ENCODE measurements at places on chromosomes 4 and X.

- DNase-seq: no peak
Measured at GRCh38 chrX:107738272-107738671, 37.3 kb downstream of the TSC22D3 start.

DNA sequence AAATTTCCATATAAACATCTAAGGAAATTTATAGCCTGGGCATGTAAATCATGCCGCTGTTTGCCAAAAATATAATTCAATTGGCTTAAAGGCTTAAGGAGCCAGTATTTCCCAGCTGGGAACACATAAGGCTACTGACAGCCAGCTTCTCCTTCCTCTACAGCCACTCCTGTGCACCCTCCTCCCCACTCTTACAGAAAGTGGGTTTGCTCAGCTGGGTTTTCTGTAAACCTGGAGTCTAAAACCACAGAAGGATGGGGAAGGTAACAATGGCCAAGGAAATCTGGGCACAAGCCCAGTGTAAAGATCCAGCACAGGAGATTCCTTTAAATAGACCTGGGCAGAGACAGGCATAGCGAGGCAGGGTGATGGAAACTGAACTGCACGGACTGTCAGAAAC lies 18.5 kb downstream of the ACSL1 start:
- no peak for DNase-seq

DNA sequence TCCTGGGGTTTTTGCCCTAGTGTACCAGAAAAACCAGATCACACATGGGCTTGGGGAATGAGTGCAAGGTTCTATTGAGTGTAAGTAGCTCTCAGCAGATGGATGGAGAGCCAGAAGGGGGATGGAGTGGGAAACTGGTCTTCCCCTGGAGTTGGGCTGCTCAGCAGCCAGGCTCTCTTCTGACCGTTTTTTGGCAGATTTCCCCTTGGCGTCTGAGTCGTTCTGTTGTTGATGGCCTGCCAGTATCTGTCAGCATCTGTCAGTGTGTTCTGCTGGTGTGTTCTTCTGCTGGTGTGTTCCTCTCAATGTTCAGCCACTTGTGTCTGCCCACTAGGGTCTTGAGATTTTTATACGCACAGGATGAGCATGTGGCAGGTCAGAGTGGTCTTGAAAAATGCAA lies 633.9 kb upstream of the CPEB2 start:
- DNase-seq: no peak

DNA sequence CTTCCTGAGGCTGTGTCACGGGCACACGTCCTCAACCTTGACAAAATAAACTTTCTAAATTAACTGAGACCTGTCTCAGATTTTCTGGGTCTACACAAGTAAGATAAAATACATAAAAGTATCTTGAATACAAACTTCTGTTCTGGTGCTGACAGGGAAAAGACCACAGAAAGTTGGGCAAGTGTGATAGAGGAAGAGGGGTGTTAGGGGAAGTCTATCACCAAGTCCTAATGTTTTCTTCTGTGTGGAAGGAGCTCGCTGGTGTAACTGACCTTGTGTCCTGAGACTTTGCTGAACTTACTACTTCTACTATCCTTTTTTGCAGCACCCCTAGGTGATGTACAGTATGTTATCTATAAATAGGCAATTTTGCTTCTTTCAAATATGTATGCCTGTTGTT lies 97.0 kb upstream of the STIM2 start:
- no peak for DNase-seq

DNA sequence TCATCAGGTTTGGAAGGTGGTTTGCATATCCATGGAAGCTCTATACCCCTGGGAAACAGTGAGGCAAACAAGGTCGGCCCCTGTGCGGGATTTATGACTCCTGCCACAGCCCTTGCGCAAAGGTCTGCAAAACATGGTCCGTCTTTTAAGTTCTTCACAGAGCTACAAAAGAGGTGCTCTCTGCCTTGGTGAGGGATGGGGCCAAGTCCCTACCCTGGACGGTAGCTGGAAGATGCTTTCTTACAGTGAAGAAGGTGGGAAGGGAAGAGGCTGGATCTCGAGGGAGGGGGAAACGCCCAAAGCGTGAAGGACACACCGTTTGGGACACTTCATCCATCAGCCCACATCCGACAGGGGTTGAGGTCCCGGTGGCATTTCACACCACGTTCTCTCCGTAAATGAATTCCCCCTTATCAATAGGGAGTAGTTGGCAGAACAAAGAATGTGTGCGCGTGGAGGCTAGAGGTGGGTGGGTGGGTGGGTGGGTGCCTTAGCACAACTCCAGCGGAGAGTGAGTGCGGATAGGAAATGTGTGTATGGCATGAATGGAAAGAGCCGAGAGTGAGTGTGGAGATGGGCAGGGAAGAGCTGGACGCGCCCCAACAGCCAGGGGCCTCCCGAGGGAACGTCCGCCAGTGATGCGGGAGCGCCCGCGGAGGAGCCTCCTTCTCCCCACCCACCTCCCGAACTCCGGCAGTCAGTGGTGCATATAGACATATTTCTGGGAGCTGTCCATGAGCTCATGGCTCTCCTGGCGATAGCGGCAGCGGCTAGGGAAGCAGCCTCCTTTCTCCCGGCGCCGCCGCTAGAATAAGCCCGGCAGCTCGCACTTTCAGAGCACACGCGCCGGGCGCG lies 68.3 kb downstream of the LARP7 start:
- no peak for DNase-seq

- no peak for DNase-seq
Measured at GRCh38 chrX:2967998-2968909, 38.1 kb upstream of the ARSH start.

DNA sequence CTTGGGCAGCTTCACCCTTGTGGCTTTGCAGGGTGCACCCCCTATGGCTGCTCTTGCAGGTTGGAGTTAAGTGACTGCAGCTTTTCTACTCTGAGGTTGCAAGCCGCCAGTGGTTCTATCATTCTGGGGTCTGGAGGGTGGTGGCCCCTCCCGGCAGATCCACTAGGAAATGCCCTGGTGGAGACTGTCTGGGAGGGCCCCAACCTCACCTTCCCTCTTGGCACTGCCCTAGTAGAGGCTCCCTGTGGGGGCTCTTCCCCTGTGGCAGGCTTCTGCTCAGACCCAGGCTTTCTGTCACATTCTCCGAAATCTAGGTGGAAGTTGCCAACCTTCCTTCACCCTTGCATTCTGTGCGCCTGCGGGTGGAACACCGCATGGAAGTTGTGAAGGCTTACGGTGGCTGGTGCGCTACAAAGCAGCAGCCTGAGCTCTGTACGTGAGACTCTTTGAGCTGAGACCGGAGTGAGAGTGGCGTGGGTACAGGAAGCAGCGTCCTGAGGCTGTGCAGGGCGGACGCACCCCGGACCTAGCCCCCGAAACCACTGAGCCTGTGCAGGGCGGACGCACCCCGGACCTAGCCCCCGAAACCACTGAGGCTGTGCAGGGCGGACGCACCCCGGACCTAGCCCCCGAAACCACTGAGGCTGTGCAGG lies 626.7 kb upstream of the FRG1 start:
- no peak for DNase-seq

DNA sequence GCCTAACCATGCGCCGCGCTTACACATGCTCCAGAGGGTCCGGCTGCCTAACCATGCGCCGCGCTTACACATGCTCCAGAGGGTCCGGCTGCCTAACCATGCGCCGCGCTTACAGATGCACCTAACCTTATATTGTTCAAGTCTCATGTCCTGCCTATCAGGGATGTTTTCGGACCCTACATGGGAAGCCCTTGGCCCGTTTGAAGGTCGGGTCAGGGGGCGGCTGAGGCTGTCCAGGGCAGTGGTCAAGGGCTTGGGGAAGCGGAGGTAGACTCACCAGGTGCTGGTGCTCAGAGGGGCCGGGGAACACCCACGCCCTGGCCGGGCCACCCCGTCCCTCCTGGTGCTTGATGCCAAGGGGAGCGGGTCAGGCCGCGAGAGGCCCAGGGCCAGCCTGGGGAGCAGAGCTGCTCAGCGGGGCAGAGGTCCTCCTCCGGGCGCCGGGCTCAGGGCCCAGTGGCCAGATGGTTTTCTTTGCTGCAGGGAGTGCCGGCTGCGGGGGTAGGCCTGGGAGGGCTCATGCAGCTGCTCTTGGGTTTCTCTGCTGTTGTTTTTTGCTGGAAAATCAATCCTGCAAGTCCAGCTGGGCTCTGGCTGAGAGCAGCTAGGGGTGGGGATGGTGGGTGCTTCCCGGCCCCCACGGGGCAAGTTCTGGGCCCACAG lies 35.4 kb upstream of the SPON2 start:
- no peak for DNase-seq

GRCh38 chr4:116880625-116881024 lies 204.8 kb downstream of the TRAM1L1 start:
- DNase-seq: no peak

GRCh38 chr4:11431111-11431510 lies 2.4 kb upstream of the HS3ST1 start:
- no peak for DNase-seq

- no peak for DNase-seq
Measured at GRCh38 chr4:183499801-183500200, 5.1 kb upstream of the ING2 start.

DNA sequence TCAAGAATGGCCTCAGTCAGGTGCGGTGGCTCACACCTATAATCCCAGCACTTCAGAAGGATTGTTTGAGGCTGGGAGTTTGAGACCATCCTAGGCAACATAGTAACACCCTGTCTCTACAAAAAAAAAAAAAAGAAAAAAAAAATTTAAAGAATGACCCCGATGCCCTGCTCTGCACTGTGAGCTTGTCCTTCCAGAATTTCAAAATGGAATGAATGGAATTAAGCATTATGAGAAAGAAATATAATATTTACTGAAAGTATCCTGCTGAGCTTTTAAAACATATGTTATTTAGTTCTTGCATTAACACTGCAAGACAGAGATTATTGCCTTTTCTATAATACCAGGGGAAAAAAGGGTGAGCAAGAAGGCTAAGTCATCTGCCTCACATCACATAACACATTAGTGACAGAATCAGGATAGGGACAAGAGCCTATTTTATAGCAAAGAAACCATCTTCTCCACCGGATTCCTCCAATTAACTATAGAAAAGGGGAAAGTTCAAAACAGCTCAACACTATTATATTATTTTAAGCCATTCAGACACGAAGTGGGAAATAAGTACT lies 41.9 kb upstream of the GAB1 start:
- DNase-seq: no peak

GRCh38 chrX:24245202-24245601 lies 68.7 kb downstream of the SUPT20HL2 start:
- no peak for DNase-seq

DNA sequence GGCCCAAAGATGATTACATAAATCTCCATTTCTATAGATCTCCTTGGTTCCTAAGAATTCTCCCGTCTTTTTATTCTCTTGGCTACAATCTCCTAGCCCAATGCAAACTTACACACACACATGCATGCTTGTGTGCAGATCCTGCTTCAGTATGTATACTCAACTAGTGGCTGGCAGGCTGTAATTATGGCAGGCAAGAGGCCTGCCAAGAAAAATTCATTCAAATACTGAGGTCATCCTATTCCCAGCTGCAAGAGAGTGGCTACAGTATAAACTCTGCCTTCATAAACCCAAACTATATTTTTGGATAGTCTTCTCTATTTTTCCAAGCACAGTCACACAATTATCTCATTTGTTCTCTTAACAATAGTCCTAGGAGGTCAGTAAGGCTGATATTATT lies 95.2 kb downstream of the SHROOM4 start:
- no peak for DNase-seq

DNA sequence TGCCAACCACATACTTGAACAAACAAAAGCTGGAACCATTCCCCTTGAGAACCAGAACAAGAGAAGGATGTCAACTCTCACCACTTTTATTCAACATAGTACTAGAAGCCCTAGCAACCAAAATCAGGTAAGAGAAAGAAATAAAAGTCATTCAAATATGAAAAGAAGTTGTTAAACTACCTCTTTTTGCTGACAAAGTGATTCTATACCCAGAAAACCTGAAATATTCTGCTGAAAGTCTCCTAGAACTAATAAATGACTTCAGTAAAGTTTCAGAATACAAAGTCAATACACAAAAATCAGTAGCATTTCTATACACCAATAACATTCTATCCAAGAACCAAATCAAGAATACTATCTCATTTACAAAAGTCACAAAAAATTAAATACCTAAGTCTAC lies 187.0 kb downstream of the UGT8 start:
- DNase-seq: no peak

DNA sequence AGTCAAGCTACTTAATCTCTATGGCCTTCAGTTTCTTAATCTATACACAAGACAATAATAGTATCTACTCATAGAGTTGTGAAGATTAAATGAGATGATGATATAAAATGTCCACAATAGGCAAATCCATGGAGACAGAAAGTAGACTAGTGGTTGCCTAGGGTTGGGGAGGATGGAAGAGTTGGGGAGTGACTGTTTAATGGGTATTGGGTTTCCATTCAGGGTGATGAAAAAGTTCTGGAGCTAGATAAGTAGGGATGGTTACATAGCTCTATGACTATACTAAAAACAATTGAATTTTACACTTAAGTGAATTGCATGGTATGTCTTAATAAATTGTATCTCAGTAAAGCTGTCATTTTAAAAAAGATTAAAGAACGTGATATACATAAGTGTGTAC lies 35.7 kb downstream of the BCORL1 start:
- no peak for DNase-seq
